ENCODE measurements at places on chromosomes 11 and 22.

DNA sequence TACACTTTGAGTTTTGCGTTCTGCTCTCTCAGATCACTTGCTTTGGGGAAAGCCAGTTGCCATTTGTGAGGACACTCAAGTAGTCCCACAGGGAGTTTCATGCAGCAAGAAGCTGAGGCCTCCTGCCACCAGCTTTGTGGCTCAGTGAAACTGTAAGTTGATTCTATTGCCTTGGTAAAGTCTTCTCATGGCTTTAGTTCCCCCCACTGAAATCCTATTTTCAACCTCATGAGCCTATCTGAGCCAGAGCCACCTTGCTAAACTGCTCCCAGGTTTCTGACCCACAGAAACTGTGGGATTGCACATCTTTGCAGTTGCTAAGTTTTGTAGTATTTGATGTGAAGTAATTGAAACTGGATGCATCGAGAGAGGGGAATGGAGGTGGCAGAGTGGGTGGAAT lies 85.4 kb upstream of the TOP3B start:
- no peak for DNase-seq

DNA sequence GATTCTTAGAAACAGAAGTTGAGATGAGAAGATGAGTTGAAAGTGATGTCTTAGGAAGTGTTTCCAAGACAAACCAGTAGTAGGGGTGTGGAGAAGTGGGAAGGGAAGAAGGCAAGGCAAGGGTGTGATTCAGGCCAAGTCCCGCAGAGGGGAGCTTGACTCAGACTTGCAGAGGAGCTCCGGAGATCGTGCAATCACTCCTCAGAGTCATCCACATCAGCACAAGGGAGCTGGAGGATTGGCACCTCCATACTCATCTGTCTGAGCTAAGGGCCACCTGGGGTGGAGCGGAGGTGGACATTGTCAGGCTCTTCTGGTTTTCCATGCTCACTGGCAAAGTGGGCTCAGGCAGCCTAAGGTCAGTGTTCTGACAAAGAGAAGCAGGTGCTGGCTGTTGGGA lies 44.4 kb downstream of the CHRDL2 start:
- peak; percentile 55 for DNase-seq

DNA sequence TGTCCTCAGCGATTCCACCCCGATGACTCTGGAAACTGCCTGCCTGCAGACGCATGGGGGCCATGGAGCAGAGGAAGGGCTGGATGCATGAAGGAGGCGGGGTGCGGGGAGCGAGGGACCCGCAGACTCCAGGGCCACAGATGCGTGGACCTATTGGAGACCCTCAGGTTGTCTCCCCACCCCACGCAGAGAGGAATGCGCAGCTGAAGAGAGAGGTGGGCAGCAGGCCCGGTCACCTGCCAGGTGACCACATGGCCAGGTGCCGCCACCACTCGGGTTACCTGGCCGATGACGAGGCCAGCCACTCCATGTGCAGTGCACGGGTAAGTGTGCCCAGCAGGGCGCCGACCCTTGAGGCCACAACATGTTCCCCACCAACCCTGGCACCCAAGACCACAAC lies 371 bp downstream of the CCDC116 start:
- no peak for DNase-seq

DNA sequence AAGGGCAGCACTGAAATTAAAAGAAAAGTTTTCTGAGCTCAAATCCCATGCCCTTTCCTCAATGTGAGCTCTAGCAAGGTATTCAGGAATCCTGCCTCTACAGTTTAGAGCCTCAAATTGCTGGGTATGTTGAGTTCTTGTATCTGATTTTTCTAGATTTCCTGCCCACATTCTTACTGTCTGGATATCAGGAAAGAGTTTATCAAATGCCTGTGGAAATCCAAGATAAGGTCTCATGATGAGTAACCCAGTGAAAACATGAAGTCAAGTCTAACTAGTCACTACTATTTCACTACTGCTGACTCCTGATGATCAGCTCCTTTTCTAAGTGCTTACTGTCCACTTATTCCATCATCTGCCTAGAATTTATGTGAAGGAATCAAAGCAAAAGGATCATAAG lies 29.8 kb downstream of the LIMK2 start:
- DNase-seq = peak; percentile 71

GRCh38 chr11:130218501-130219070 lies 59.0 kb downstream of the ST14 start:
- DNase-seq = no peak

DNA sequence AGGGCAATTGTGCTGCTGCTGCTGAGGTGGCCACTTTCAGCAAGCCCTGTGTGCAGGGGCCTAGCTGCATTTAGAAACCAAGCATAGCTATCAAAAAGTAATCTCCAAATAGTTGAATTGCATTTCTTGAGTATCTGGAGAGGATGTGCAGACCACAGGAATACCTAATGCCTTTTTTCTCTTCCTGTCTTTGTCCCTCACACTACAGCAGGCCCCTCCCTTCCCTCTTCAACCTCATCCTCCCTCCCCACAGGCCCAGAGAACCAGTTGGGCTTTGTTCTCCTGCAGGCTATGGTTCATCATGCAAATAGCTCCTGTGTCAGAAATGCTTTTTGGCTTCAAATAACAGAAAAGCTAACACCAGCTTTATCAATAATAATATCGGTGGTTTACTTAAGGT lies 47.7 kb downstream of the DKK3 start:
- DNase-seq = no peak

DNA sequence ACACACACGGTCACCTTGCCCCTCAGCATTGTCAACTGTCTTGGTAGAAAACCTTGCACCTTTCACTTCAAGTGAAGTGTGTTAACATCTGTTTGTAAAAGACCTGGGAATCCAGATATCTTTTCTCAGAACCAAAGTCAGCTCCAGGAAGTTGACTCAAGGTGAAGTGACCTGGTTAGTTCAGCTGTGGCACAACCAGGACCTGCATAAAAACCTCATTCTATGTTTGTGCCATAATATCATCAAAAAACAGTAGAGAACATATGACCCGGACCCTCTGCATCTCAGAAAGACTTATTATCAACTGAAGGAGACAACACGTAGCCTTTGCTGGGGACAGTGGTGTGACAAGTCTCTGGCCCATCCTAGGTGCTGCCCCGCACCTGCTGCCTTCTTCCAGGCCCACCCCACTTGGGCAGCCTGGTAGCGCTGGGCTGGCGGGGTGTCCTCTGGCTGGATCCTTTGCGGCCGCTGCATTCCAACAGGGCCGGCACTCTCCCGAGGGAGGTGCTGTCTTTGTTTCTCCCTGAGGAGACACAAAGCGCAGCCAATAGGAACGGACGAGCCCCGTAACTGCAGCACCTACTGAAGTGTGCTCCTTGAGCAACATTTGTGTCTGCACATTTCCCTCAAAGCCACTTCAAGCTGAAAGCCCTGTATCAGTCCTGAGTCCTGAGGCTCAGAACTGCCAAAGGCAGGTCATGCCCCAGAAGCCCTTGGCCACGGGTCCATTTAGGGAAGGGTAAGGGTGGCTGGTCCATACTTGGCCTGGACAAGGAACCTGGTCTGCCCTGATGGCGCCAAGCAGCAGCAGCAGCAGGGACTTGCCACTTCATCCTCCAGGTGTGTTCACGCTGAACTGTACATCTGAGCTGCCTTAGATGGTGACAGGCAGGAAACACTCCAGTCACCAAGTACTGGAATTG lies 25.2 kb downstream of the LRRC74B start:
- DNase-seq = no peak

DNA sequence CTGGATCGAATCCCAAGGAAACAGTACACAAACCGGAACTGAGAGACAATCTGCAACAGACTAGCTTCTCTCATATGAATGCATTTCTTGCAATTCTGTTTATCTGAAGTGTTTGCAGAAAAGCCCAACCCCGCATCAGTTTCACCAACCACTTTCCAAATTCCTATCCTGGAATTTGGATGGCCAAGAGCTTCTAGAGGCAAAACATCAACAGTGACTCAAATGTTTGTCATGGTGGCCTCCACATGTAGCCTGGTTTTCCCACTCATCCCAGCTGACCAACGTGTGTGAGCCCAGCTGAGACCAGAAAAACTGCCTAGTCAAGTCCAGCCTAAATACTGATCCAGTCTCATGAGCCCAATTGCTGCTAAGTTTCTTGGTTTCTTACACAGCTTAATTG lies 8.3 kb upstream of the MIEF1 start:
- peak; percentile 90 for DNase-seq

GRCh38 chr11:46122945-46123715 lies 1.9 kb upstream of the PHF21A start:
- peak; percentile 23 for DNase-seq

DNA sequence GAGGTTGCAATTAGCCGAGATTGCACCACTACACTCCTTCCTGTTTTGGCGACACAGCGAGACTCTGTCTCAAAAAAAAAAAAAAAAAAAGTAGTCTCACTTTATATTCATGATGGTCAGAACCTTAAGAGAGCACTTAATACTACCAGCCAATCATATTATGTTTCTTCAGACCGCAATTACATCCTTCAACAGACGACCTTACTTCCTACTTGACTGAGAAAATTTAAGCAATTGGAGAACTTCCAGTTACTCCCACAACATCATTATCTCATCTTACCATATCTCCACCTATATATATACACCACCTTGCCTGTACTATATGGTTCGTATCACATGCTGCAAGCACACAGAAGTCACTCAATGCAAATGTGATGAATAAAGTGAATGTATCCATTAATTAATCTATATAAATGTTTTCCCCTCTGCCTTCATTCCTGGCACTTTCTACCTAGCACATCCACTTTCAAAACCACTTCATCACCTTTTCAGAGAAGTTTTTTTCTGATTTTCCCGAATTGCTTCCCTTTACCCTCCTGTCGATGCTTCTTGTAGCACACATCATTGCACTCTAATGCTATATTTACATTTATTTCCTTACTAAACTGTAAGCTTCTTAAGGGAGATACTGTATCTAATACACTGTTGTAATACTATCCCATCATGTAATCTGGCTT lies 13.8 kb downstream of the ATP5MG start:
- DNase-seq = no peak

DNA sequence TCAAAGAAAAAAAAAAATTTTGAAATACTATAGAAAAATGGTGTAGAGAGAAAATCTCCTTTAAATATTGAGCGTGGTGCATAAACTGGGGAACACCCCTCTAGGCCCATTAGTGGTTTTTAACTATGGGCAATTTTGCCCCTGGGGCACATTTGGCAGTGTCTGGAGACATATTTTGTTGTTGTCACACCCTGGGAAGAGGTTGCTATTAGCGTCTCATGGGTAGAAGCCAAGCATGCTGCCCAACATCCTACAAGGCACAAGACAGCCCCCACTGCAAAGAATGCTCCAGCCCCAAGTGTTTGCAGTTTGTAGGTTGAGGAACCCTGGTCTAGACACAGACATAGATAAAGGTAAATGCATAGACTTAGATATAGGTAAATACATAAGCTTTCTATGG lies 92.6 kb downstream of the KIAA1671 start:
- DNase-seq = no peak

DNA sequence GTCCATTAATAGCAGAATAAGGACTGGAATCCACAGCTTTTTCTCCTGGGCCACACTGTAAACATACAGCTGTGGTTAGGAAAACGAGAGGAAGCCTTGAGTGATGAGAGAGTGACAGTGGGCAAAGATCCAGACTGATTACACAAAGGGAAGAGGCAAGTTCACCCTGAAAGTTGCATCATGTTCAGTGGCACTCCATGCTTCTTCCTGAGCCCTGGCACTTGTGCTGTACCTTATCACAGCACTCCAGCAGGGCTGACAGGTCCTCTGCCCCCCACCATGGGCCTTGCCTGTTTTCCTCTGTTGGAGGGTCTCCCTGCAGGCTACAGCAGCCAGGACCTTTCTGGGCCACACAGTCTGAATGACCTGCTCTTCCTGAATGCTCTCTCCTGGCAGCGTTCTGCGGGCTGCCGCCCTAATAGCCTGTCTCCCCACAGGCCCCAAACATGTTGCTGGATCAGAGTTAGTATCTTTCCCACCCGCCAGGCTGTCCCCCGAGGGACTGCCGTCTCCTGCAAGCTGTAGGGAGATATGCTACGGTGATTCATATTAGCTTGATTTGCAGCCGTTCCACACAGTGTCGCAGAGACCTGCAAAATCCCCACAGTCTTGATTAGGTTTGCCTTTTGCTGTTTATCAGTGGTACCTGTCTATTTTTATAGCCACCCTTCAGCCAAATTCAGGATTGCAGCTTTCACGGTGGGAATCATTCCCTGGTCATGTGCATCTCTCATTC lies 60.2 kb downstream of the NTM start:
- peak; percentile 41 for DNase-seq

GRCh38 chr11:34036456-34036855 lies 15.1 kb upstream of the CAPRIN1 start:
- no peak for DNase-seq

DNA sequence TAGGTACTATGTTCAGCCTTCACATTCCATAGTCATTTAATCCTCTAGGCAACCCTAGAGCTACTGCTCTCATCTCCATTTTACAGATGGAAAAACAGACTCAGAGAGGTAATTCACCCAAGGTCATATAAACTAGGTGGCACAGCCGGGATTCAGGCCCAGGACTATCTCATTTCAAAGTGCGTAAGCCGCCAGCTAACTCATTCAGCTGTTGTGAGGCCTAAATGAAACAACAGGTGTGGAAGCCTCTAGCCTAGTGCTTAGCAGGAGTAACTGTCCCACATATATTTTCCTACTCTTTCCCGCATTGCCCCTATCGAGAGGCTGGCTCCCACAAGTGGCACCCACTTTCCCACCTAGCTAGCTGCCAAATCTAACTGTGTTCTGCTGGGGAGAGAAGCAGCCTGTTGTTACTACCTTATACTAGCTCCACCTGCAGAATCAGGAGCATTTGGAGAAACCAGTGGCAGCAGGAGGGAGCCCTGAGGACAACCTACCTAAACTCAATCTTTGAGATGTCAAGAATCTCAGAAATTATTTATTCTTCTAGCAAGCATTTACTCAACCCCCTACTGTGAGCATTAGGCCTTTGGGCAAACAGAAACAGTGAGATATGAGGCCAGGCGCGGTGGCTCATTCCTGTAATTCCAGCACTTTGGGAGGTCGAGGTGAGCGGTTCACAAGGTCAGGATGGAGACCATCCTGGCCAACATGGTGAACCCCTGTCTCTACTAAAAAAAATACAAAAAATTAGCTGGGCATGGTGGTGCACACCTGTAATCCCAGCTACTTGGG lies 20.9 kb downstream of the PRG3 start:
- no peak for DNase-seq

GRCh38 chr11:112249871-112250610 lies 10.6 kb downstream of the PLET1 start:
- no peak for DNase-seq

DNA sequence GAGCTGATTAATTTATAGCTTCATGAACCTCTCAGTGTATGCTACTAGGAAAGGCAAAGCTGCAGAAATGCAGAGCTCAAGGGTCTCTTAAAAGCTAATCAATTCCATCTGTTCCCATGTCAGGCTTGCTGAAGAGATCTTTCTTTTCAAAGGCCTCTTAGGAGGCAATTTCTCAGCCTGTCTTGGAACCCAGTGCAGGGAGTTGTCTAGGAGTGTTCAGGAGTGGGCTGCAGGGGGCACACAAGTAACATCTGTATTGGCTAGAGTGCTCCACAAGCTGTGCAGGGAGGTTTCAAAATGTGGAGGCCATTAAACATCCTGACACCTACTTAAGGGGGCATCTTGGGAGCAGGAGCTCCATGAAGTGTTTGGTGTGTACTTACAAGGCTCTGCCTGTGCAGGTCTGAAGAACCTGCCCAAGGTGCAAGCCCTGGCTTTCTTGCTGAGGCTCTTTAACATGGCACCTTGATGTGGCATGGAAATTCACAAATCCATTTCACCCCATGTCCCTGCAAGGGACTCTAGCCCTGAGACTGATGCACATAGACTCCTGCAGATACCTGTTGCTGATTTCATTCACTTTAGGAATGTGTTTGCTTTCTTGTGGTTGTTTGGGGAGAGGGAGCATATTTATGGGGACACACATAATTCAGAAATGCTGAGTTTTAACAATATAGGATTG lies 134.7 kb downstream of the ME3 start:
- peak; percentile 52 for DNase-seq

Data from fibroblast of skin of scalp (primary cell).